ENCODE measurements at places on chromosomes 3 and 15. TPM values are rescaled to one million over a fixed set of nuclear protein-coding genes. Genes with fewer than 3 reads are reported as not detected.

The MYEF2 gene
- total RNA-seq = 46.3 TPM

DNA sequence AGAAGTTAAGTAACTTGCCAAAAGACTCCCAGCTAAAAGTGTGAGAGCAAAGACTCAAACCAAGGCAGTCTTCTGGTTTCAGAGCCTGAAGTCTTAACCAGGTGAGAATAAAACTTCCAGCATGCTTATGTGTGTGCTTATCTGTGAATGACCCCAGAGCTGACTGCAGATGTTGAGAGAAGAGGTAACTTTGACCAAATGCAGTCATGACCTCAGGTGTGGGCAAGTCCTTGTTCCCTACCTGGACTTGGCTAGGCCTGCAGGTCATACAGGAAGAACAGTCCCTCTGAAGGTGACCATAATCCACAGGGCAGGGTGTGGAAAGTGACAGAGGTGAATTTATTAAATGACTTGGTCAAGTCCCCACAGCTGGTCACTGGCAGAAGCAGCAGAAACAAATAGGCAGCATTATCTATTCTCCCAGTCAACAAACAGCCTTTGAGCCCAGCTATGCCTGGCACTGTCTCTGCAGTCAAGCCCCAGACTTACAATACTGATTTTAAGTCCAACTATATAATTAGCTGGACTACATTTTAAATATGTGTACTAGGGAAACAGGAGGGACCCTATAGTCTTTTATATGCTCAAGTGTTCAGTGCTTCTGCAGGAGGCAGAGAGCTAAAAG, 3.0 kb upstream of the CPEB1 start:
- H3K27ac ChIP-seq = no peak overlapping the region
- H3K27me3 ChIP-seq = peaks cover 14% of the 10 kb centered on the region
- no peaks in the 10 kb centered on the region for H3K36me3 ChIP-seq
- DNase-seq = no peak
- no peak overlapping the region for H3K4me3 ChIP-seq

- no peak overlapping the region for H3K4me3 ChIP-seq
- no peaks in the 10 kb centered on the region for H3K36me3 ChIP-seq
- no peak overlapping the region for H3K27ac ChIP-seq
Observed at GRCh38 chr15:46930426-46930825, 786.9 kb upstream of the SEMA6D start.

- no peaks in the 10 kb centered on the region for H3K4me1 ChIP-seq
- H3K27ac ChIP-seq = no peak overlapping the region
- no peak overlapping the region for H3K4me3 ChIP-seq
- no peaks in the 10 kb centered on the region for H3K36me3 ChIP-seq
- no peak for DNase-seq
Observed at GRCh38 chr3:189836795-189837194, 205.6 kb downstream of the TP63 start.

- no peaks in the 10 kb centered on the region for H3K27me3 ChIP-seq
- peak overlapping the region; percentile 26 for H3K27ac ChIP-seq
- H3K36me3 ChIP-seq = peaks cover 17% of the 10 kb centered on the region
- H3K4me1 ChIP-seq = peaks cover 4% of the 10 kb centered on the region
Observed at GRCh38 chr3:56748663-56749231, 53.0 kb downstream of the ARHGEF3 start.

- H3K36me3 ChIP-seq = no peaks in the 10 kb centered on the region
- H3K27ac ChIP-seq = no peak overlapping the region
- H3K27me3 ChIP-seq = no peaks in the 10 kb centered on the region
- DNase-seq = no peak
- no peaks in the 10 kb centered on the region for H3K4me1 ChIP-seq
Observed at GRCh38 chr3:137349557-137350348, 392.0 kb downstream of the IL20RB start.

DNA sequence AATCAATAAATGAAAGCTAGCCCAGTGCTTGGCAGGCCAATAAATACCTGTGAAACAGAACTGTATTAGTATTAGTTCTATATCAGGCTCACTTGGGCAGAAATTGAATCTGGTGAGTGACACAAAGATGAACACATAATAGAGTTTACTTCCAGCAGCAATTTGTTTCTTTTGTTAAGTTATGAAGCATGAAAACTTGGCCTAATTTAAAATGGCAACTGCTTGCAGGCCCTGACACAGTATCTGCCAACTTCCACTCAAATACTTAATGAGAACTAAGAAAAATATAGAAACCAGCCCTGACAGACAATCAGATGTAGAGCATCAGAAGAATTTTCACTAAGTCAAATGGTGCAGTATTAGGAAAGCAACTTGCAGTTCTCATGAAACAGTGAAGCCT, 37.6 kb upstream of the LRIG1 start:
- DNase-seq = no peak
- H3K36me3 ChIP-seq = no peaks in the 10 kb centered on the region
- no peaks in the 10 kb centered on the region for H3K27me3 ChIP-seq

The NEK10 gene
- total RNA-seq = 4.1 TPM

The ABTB1 gene
- total RNA-seq = 29.2 TPM

- H3K27me3 ChIP-seq = no peaks in the 10 kb centered on the region
- no peak overlapping the region for H3K27ac ChIP-seq
- no peak for DNase-seq
Observed at GRCh38 chr3:41350441-41350840, 151.1 kb downstream of the CTNNB1 start.

DNA sequence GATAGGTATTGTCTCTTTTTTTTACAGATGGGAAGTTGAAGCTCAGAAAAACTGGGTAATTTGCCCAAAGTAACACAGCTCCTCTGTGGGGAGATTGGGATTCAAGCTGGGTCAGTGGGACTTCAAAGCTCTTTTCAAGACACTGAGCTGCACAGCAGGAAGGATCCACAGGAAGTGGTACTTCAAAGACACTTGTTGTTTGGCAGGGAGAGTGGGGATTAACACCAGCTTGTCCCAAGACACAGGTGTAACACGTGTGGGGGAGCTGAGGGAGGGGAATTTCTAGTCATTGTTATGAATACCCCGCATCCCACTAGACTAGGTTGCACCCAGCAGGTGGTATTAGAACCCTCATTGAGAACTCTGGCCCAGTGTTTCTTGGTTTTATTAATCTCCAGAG, 116.0 kb downstream of the FOXB1 start:
- no peak overlapping the region for H3K27ac ChIP-seq
- no peak overlapping the region for H3K4me3 ChIP-seq
- H3K4me1 ChIP-seq = no peaks in the 10 kb centered on the region
- H3K36me3 ChIP-seq = no peaks in the 10 kb centered on the region

The MYL3 gene
- 41.3 TPM for total RNA-seq

GRCh38 chr3:140097874-140098635, 163.1 kb downstream of the CLSTN2 start:
- H3K4me1 ChIP-seq = peaks cover 5% of the 10 kb centered on the region
- no peak overlapping the region for H3K4me3 ChIP-seq
- peak; percentile 26 for DNase-seq
- no peaks in the 10 kb centered on the region for H3K27me3 ChIP-seq
- H3K27ac ChIP-seq = no peak overlapping the region
- no peaks in the 10 kb centered on the region for H3K36me3 ChIP-seq

DNA sequence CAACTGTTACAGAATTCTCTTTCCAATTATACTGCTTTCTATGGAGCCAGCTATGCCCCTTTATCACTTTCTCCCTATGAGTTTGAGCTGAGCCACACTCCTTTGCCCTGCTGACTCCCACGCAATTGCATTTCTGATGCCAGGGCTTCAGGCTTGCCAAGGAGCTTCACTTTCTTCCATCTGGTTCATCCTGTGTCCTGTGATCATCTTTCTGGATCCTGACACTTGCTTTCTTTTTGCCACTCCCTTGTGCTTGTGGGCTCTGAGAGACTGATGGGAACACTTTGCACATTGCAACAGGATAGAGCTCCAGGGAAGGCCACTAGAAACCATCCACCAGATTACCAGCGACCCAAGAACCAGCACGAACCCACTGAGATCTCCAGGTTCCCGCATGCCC, 77.0 kb upstream of the SEC13 start:
- H3K36me3 ChIP-seq = no peaks in the 10 kb centered on the region
- no peaks in the 10 kb centered on the region for H3K4me1 ChIP-seq
- no peak for DNase-seq

- no peaks in the 10 kb centered on the region for H3K4me1 ChIP-seq
- no peak for DNase-seq
- H3K4me3 ChIP-seq = no peak overlapping the region
- no peaks in the 10 kb centered on the region for H3K27me3 ChIP-seq
- H3K36me3 ChIP-seq = no peaks in the 10 kb centered on the region
- no peak overlapping the region for H3K27ac ChIP-seq
Observed at GRCh38 chr15:81309647-81310450, 14.1 kb downstream of the STARD5 start.

DNA sequence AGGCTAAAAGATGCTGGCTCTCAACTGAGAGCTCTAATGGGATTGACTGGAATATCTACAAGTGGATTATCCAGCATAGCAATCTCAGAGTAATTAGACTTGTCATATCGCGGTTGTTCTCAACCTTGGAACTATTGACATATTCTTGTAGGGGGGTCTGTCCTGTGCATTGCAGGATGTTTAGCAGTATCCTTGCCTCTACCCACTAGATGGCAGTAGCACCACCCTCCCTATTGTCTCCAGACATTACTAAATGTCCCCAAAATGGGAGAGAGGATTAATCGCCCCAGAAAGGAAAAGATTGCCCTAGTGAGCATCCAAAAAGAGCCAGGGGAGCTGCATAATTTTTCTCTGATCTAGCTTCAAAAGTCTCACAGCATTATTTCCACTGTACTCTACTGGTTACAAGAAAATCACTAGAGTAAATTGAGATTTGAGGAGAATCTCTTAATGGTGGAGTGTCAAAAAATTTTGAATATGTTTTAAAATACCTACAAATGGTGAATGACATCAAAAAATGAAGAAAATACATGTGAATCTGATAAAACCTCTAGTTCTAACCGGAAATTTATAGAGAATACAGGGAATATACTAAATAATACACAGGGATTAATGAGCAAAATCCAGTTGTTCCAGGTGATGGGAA, 388.2 kb upstream of the AGTR1 start:
- H3K4me1 ChIP-seq = no peaks in the 10 kb centered on the region
- no peaks in the 10 kb centered on the region for H3K27me3 ChIP-seq
- H3K36me3 ChIP-seq = no peaks in the 10 kb centered on the region
- no peak overlapping the region for H3K4me3 ChIP-seq
- H3K27ac ChIP-seq = no peak overlapping the region
- DNase-seq = peak; percentile 15

GRCh38 chr3:61288446-61288845, 37.2 kb upstream of the FHIT start:
- H3K4me1 ChIP-seq = no peaks in the 10 kb centered on the region
- no peak overlapping the region for H3K4me3 ChIP-seq
- H3K27ac ChIP-seq = no peak overlapping the region
- no peak for DNase-seq

DNA sequence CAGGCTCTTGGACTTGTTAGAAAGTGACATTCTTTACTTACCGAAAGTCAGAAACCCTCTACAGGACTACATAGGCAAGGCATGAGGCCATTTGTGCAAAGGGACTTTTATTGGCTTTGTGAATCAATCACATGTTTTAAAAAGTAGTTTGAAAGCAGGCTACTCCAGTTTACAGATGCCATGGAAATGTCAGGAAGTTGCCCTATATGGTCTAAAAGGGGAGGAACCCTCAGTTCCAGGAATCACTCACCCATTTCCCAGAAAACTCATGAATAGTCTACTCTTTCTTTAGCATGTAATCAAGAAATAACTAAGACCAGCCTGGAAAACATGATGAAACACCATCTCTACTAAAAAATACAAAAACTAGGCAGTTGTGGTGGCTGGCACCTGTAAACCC, 51.0 kb upstream of the MKRN3 start:
- no peak for DNase-seq
- H3K4me1 ChIP-seq = no peaks in the 10 kb centered on the region
- H3K27me3 ChIP-seq = no peaks in the 10 kb centered on the region
- H3K36me3 ChIP-seq = no peaks in the 10 kb centered on the region
- no peak overlapping the region for H3K27ac ChIP-seq
- no peak overlapping the region for H3K4me3 ChIP-seq

The KAT2B gene
- total RNA-seq = 30.1 TPM

DNA sequence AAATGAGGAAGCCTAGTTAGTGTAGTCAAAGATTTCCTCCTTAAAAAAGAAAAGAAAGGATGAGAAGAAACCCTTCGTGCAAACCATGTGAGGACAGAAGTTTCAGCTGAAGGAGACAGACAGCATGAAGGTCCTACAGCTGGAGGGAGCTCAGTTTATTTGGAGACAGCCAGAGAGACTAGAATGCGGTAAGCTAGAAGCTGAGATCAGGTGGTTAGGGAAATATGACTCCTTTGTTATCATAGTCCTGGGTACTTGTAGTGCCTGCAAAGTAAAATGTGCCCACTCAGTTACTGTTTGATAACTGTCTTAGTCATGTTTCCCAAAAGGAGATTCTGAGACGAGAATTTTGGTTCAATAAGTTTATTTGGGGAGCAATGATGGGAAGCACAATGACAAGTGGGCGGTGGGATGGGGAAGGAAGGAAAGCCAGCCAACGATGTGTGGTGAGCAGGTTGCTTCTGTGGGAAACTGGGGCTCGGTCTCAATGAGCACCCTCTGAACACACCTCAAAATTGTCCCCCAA, 178.8 kb upstream of the SNTN start:
- H3K27me3 ChIP-seq = no peaks in the 10 kb centered on the region
- no peak overlapping the region for H3K27ac ChIP-seq
- no peak for DNase-seq
- no peak overlapping the region for H3K4me3 ChIP-seq

The LMCD1 gene
- total RNA-seq = 65.4 TPM

- no peak for DNase-seq
- H3K4me3 ChIP-seq = no peak overlapping the region
- H3K4me1 ChIP-seq = no peaks in the 10 kb centered on the region
- no peaks in the 10 kb centered on the region for H3K36me3 ChIP-seq
- no peaks in the 10 kb centered on the region for H3K27me3 ChIP-seq
- no peak overlapping the region for H3K27ac ChIP-seq
Observed at GRCh38 chr3:40844896-40845295, 320.1 kb downstream of the ZNF621 start.

- H3K36me3 ChIP-seq = no peaks in the 10 kb centered on the region
- H3K4me3 ChIP-seq = no peak overlapping the region
- H3K4me1 ChIP-seq = no peaks in the 10 kb centered on the region
Observed at GRCh38 chr3:109644332-109644731, 307.0 kb upstream of the DPPA4 start.

The STX19 gene
- not detected for total RNA-seq

GRCh38 chr3:195102609-195103467, 168.1 kb downstream of the XXYLT1 start:
- H3K27ac ChIP-seq = peak overlapping the region; percentile 43
- no peaks in the 10 kb centered on the region for H3K27me3 ChIP-seq
- H3K4me3 ChIP-seq = no peak overlapping the region
- H3K36me3 ChIP-seq = no peaks in the 10 kb centered on the region
- H3K4me1 ChIP-seq = peaks cover 12% of the 10 kb centered on the region

DNA sequence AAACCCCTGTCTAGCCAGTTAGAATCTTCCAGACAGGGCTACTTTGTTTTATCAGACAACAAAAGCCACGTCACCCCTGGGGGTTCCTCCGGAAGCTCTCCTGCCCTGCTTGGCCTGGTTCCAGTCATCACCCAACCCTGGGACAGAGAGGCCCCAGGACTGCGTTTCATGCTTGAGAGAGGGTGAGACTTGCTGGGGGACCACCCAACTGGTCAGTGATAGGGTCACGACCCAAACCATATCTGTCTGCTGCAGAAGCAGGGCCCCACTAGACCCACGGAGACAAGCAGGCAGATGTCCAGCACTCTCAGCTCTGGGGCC, 1.2 kb downstream of the NT5DC2 start:
- H3K27me3 ChIP-seq = no peaks in the 10 kb centered on the region
- H3K4me1 ChIP-seq = peaks cover 20% of the 10 kb centered on the region
- peak; percentile 57 for DNase-seq
- peaks cover 2% of the 10 kb centered on the region for H3K36me3 ChIP-seq
- H3K4me3 ChIP-seq = peak overlapping the region; percentile 36

Data from kidney (tissue), 22 donors.